ENCODE measurements at places on chromosomes 3 and 15.

DNA sequence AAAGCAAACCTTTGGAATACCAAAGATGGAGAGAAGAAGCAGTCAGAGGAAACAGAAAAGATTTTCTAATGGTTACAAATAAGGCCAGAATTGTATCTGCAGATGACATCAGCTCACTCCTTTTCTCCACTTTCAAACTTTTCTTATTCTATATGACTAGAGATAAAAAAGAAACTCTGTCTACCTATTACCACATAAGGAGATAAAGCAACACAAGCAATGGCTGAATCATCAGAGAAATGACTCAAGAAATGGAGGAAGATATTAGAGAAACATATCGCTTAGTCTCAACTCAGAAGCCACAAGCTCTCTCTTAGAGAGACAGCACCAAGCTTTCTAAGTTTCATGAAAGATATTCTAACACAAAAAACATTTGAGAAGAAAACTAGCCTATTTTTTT lies 784.0 kb downstream of the ZPLD1 start:
- no peak for DNase-seq

DNA sequence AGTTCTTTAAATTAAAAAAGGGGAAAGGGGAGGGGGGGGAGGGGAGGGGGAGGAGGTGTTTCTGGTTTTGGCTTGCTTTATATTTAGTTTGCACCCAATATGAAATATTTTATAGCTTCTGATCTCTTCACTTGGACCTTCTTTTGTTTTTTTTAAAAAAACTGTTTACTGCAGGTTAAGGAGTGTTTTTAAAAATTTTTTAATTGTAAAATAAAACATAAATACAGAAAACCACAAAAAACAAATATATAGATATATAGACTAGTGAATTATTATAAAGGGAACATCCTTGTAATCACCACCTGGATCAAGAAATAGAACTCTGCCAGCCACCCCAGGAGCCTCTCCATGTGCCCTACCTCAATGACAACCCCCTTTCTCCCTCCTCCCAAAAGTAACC lies 861 bp upstream of the MYLK start:
- DNase-seq = no peak

DNA sequence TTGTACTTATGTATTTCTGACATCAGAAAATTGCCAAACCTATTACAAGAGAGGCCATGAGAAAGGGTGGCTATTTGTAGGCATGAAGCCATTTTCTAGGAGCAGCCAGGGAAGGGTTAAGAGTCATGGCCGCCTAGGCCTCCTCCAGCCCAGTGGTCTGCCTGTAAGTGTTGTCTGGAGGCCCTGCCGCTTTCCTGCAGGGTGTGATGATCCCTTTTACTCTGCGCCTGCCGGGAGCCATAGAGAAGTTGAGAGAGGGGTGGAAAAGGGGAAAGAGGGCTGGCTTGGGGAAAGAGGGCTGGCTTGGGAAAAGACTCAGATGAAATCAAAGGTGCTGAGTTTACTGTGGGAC lies 29.1 kb upstream of the KCTD6 start:
- DNase-seq = no peak

GRCh38 chr3:19348941-19349564 lies 200.7 kb downstream of the KCNH8 start:
- no peak for DNase-seq
